ENCODE measurements at places on chromosomes 11 and 22. TPM values are rescaled to one million over a fixed set of nuclear protein-coding genes. Genes with fewer than 3 reads are reported as not detected.

Gene LRRC55
- total RNA-seq, result not detected

Gene MSANTD4
- total RNA-seq, result 18.8 TPM

Gene YPEL4
- total RNA-seq, result under 0.01 TPM

Gene MEI1
- total RNA-seq, result 1.1 TPM

Gene CKAP5
- 82.8 TPM for total RNA-seq

Gene B4GALNT4
- 6.1 TPM for total RNA-seq

Gene P4HA3
- 2.9 TPM for total RNA-seq

Gene DMC1
- 0.18 TPM for total RNA-seq

Gene WNT11
- not detected for total RNA-seq

Gene PUS3
- 16.4 TPM for total RNA-seq

All from IMR-90 (cell line).